ENCODE measurements at places on chromosomes 6 and 20.

GRCh38 chr6:150175586-150176151 is 32.8 kb downstream of the PPP1R14C start:
- no peak for DNase-seq

DNA sequence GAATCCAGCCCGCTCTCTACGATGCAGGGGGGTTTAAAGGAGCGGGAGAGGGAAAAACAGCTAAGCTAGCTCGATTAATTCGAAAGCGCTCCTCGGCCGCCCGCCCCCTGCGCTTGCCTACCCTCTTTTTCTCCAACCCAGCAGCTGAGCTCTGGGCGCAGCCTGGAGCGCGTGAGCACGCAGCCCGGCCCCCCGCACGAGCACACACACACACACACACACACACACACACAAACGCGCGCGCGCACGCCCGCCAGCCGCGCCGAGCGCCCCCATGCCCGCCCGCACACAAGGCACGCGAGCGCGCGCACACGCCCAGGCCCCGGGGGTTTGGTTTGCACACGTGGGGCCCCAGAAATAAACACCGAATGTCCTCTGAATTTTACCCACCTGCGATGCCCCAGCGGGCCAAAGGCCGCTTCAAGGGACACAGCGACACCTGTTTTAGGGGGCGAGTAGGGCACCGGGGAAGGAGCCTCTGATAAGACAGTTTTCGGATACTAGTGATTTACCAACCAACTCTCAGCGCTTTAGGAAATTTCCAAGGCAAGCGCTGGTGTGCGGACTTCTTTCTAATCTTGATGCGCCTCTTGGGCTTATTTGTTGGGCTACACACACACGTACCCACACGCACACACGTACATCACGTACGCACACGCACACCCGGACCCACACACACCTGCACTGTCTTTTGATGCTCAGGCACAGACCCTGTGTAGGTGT is 802 bp upstream of the NRN1 start:
- DNase-seq, result no peak

GRCh38 chr6:138795809-138796603 is at the start of gene ECT2L:
ECT2L (plus strand) TSS chr6:138796087; CDS start chr6:138813275, 17,188 bp downstream.
- peak; percentile 50 for DNase-seq

DNA sequence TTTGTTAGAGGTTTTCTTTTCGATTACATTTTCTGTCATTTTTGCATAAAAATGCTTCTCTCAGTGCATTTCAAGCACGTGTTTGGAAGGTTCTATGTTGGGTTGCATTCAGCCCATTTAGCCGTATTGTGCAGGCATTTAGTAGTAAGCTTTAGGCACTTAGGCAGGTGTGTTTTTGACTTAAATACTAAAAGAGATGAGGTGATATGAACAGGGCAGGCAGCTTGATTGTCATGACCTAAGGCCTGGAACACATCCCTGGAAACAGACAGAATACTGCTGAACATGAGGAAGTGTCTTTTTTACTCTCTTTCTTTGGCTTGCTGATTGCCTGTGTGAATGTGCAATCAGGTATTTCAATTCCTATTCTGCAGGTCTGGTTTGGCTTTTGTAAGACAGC is 610.5 kb upstream of the MAN1A1 start:
- no peak for DNase-seq

GRCh38 chr6:33790379-33790778 is 1.4 kb upstream of the LEMD2 start:
- DNase-seq, result no peak

- DNase-seq, result no peak
Measured at GRCh38 chr6:140436023-140436811, 1061.8 kb upstream of the CITED2 start.

DNA sequence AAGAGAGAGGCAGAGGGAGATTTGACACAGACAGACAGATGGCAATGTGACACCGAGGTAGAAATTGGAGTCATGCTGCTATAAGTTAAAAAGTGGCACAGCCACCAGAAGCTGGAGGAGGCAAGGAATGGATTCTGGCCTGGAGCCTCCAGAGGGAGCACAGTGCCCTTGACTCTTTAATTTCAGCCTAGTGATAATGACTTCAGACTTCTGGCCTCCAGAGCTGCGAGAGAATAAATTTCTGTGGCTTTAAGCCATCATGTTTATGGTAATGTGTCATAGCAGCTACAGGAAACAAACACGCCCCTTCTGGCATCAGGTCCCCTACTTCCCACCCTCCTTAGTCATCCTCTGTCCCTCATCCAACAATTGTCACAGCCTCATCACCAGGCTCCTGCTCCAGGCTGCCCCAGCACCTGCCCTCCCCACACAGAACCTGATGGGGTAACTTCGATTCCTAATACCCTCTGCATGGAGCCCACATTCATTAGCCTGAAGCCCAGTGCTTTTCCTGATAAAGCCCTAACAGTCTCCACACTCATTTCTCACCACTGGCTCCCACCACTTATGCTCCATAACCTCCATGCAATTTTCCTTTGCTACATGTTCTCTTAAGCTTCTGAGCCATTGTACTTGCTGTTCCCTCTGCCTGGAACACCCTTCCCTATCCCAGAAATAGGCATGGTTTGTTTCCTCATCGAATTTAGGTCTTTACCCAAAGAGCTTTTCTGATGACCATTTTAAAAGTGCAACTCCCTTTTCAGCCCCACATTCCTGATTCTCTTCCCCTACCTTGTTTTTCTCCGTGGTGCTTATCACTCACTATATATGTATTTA is 69.7 kb upstream of the TOX2 start:
- DNase-seq, result peak; percentile 94

Measured in HCEC 1CT (cell line).